Stimulated activated CD4-positive, alpha-beta T cell treated with anti-CD3 and anti-CD28 coated beads, Interleukin-1b, Interleukin-23, amount 100 ng/mL, for 1 hour (primary cell): ENCODE measurements at places on chromosomes 4 and X.

- DNase-seq, result no peak
Observed at GRCh38 chrX:84475101-84475500, 27.2 kb downstream of the HDX start.

- no peak for DNase-seq
Observed at GRCh38 chrX:68895341-68895755, 66.5 kb downstream of the EFNB1 start.

DNA sequence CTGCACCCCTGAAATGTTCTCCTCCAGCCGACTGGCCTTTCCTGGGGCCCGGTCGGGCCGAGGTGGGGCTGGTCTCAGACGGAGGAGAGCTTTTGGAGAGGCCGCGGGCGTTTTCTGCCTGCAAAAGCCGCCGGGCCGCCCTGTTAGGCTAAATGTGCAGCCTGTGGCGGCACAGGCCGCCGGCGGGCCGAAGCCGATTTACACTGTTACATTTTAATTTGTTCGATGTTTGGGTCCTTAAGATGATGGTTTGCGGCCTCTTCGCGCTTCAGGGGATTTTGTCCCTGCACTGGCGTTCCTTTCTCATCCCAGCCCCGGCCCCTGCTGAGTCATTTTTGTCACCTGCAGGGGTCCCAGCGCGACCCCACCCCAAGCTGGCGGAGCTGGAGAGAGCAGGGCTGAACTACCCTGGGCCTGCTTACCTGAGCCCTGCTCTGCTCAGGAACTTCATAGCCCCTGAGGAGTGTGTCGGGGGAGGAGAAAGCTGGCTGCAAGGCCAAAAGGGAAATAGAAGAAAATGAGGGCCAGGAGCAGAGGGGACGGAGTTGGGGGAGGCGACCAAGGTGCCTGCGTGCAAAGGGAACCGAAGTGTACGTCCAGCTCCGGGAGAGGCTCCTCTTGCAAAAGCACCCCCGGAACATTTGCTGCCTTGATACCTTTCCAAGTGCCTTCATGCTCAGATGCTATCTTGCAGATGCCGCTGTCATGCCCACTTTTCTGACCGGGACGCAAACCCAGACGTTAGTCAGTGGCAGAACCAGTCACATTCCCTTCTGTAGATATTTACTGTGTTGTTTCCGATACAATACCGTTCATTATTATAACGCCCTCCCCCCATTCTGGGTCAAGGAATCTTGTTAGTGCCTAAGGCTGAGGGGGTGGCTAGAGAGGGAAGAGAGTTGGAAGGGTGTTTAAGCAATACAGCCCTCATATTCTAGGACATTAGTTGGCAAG lies 977 bp upstream of the RBBP7 start:
- DNase-seq, result no peak

DNA sequence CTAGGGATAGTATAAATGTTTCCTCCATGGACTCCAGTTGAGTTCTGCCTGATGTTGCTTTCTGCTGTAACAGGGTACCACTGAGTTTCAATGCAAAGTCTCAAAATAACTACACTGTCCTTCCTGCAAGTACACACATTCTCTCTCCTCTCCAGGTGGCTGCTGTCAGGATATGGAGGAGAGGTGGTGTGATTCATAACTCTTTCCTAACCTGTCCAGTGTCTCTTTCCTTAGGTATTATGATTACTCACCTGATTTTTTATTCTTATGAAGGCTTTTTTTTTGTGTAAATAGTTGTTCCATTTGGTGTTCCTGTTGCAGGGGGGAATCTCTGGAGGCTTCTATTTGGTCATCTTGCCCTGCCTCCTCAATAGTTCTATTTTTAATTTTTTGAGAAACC lies 39.8 kb upstream of the POF1B start:
- DNase-seq, result no peak

DNA sequence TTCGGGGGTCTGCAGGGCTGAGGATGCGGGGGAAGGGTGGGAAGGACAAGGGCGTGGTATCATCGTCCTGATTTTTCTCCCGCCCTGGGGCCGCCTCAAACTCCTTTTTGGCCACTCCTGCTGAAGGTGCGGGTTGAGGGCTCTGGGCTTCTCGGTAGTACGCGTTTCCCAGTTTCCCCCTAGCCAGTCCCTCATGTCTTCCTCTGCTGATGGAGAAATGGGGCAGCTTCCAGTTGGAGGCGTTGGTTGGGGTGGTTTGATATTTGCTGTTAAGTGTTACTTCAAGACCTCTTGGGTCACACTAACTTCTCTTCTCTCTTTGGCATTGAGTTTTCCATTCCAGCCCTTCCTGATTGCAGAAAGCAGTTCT lies 482 bp downstream of the GSTCD start:
- DNase-seq, result no peak

GRCh38 chrX:151085207-151085606 lies 91.2 kb upstream of the GPR50 start:
- no peak for DNase-seq

DNA sequence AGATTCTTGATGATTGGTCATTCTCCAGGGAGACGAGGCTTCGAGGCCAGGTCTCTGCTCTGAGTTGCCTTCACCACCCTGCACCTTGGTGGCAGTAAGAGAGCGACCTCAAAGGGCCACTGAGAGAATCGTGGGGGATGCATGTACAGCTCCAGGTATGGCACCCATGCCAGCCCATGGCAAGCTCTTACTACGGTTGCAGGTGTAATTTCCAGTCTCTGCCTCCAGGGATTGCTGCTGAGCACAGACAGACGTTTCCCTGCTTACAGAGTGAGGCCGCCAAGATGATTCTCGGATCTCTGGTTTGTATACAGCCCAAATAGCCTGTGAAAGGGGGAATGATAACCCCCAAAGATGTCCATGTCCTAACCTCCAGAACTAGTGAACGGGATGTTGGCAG lies 16.3 kb upstream of the DRD5 start:
- no peak for DNase-seq

- peak; percentile 13 for DNase-seq
Observed at GRCh38 chrX:45710081-45710801, 509.6 kb upstream of the DIPK2B start.

- DNase-seq, result no peak
Observed at GRCh38 chr4:115851918-115852766, 738.7 kb upstream of the NDST4 start.

GRCh38 chr4:111979921-111980320 lies 165.3 kb upstream of the FAM241A start:
- no peak for DNase-seq

DNA sequence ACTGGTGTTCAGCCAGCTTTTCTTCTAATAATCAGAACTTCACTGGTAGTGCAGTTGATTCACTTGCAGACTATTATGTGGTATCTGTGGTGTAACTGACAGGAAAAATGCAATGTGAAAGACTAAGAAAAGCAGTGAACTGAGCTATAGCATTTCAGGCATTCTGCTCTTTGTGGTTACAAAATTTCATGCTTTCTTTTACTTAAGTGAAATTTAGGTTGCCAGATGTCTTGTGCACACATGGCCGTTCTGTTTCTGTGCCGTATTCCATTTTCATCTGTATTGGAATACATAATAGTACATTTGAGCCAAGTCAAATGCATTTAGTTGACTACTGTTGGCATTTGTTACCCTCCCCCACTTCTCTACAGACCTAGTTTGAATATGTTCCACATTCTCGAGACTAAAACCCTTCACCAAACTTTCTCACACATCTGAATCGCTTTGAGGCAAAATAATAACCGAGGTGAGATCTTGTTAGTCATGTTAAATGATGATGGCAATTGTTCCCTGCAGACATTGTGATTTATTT lies 8.2 kb downstream of the RTL3 start:
- no peak for DNase-seq

GRCh38 chrX:103405009-103405333 lies 28.6 kb downstream of the BEX3 start:
- no peak for DNase-seq

GRCh38 chr4:156754832-156755570 lies 216.6 kb downstream of the PDGFC start:
- DNase-seq, result no peak

DNA sequence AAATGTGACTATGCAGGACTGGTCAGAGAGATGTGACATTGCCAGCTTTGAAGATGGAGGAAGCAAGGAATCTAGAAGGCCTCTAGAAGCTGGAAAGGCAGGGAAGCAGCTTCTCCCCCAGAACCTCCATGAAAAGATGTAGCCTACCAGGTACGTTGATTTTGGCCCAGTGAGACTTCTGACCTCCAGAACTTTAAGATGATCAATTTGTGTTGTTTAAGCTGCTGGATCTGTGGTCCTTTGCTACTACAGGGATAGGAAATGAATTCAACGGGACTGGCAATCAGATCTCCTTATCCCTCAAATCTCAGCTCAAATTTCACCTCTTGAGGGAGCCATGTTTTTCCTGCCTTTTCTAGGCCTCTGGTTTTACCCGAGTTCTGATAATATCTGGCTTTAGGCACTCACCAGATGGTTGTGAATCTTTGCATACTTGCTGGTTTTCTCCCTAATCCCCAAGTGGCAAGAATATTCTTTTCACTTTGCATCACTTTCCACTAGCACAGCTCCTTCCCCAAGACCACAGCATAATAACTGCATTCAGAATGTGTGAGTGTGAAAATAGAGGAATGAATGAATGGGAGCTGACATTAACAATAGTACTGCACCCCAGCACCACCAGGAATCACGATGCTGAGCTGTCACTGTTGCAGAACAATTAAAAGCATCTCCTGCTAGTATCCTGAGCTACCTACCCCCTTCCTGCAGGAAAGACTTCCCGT lies 25.5 kb upstream of the TMSB4X start:
- DNase-seq, result no peak

- DNase-seq, result no peak
Observed at GRCh38 chr4:70359115-70359661, 1.4 kb upstream of the SMR3A start.

- no peak for DNase-seq
Observed at GRCh38 chr4:76605099-76605563, 170.1 kb downstream of the SHROOM3 start.

GRCh38 chr4:77881460-77882295 lies 19.0 kb downstream of the MRPL1 start:
- no peak for DNase-seq

- no peak for DNase-seq
Observed at GRCh38 chrX:29468911-29469494, 746.4 kb upstream of the MAGEB2 start.

- DNase-seq, result no peak
Observed at GRCh38 chrX:10146346-10146745, 10.4 kb upstream of the CLCN4 start.

GRCh38 chr4:87525636-87526295 lies 3.4 kb downstream of the SPARCL1 start:
- no peak for DNase-seq

DNA sequence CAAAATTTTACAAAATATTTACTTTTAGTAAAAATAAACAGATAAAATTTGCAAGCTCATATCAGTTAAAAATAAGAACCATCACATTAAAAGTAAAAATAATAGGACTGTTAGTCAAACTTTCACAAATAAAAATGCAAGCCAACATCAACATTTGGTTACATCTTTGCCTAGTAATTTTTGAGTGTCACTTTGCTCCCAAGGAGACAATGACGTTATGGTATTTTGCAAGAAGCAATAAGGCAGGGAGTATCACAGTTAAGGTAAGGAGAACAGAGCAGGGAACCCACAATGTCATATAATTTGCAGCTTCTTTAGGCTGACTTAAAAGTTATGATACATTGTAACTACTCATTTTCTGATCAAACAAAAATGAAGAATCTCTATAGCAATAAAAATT lies 98.7 kb downstream of the ATP8A1 start:
- no peak for DNase-seq

GRCh38 chr4:102733084-102733483 lies 27.7 kb downstream of the MANBA start:
- no peak for DNase-seq

DNA sequence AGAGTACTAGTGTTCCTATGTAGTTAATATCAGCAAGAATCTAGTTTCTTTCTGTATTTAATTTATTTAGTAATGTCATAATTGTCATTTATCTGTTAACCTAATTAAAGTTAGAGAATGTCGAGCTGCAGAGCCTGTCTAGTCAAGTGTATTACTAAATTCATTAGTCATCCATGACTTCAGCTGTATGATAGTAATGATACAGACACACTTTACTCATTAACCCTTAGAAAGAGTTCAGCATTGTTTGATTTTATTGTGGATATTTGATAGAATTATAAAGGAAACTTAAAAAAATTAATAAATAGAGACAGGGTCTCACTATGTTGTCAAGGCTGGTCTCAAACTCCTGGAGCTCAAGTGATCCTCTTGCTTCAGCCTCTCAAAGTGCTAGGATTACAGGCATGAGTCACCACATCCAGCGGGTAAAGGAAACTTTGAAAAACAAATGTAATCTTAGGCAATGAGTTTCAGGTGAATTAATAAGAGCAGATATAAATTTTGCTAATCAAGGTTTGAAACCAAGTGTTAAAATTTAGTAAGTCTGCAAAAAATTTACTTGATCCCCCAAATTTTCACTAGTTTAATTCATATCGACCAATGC lies 110.6 kb downstream of the ANK2 start:
- no peak for DNase-seq

GRCh38 chr4:102319594-102319993 lies 25.7 kb downstream of the SLC39A8 start:
- no peak for DNase-seq

DNA sequence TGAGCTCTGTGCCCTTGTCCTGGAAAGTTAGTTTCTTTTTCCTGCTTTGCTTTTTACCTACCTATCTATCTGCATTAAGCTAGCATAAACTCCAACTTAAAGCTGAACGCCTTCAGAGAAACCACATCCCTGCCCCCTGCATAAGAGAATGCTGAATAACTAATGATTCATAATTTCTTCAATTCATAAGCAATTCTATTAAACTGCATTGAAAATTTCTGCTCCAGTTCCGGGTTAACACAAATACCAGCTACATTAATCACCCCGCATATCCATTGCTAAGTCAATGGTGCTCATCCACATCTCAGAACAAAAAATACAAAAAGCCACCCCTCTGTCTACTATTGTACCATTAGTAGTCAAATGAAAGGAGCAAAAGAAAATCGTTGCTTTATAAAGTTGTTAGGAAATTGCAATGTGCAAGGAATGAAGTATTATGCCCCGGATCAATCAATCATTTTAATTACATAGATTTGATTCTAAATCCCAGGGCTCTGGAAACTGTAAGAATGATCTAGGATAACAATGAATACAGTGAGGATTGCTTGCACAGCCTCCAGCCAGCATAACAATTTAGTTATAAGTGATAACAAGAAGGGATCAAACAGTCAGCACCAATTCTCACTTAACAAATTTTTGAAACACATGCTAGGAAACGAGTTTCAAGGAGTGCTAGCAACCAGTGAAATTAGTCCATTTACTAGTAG lies 106.8 kb downstream of the ELOVL6 start:
- DNase-seq, result no peak

DNA sequence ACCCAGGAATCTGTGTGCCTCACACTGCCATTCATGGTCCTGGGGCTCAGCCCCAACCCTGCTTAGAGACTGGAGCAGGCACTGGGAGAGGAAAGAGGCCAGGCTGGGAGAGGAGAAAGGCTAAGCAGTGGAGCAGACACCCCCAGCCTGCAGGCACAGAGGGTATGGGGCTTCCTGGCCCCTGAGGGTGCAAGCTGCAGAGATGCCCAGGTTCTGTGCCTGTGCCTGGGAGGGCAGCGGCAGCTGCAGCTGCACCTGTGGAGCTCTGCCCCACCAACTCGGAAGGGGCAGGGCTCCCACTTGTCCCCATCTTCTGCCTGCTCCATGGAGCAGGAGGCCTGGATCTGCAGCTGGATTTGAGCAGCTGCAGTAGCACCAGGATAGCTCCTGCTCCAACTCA lies 47.9 kb downstream of the DMP1 start:
- no peak for DNase-seq

- DNase-seq, result no peak
Observed at GRCh38 chrX:109622270-109622669, 2.7 kb downstream of the KCNE5 start.

GRCh38 chrX:32778965-32779364 lies 432.4 kb downstream of the DMD start:
- no peak for DNase-seq
